CD8-positive, alpha-beta T cell (primary cell): ENCODE measurements at places on chromosomes 2 and 18. TPM values are rescaled to one million over a fixed set of nuclear protein-coding genes. Genes with fewer than 3 reads are reported as not detected.

Gene PAIP2B
- 1.7 TPM for total RNA-seq

Gene TP53I3
- total RNA-seq = 0.17 TPM

Gene PLCL1
- 8.3 TPM for total RNA-seq

Gene CFC1
- not detected for total RNA-seq

Gene SRD5A2
- not detected for total RNA-seq

Gene TRIP12
- 167 TPM for total RNA-seq

Gene NIFK
- total RNA-seq = 43.0 TPM

Gene HOXD12
- not detected for total RNA-seq

Gene IL18RAP
- total RNA-seq = 10.8 TPM

Gene DYNAP
- total RNA-seq = not detected

Gene HTR2B
- not detected for total RNA-seq

Gene NCKAP1
- 0.81 TPM for total RNA-seq

Gene RTKN
- total RNA-seq = 0.42 TPM
